ENCODE measurements at places on chromosomes 1 and 21.
A peak's percentile ranks its signal among the peaks of the same experiment; 100 is the strongest.

- DNase-seq, result no peak
Observed at GRCh38 chr1:109361649-109362048, 36.1 kb downstream of the SORT1 start.

DNA sequence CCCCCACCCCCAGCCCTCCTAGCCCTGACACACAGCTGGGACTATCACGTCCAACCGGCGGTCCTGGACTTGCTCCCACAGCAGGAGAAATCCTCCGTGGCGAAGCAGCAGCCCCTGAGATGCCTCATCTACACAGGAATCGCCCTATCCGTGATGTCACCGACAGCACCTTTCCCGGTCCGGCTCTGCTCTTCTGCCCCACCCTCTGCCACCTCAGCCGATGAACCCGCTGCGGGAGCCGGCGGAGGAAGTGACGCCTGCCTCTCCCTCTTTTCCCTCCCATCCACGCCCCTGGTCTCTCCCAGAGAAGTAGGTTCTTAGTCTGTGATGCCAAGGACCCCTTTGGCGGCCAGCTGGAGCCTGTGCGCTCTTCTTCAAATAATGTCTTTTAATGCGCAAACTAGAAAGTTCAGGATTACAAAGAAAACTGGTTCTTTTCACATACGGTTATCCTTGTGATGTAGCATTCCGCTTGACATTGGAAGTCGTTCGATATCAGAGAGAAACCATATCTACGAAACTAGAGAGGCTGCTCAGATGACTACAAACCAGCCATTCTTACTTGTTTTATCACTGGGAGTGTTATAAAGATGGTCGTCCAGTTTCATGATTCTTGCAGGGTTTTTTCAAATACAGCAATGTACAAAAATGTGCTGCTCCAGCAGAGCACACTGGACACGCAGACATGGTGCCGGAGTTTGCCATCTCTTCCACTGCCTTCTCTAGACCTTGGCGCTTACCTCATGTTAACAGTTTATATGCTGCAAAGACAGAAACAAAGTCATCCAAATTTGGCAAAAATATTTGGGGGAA lies 120.3 kb downstream of the PPIAL4G start:
- DNase-seq, result no peak

- DNase-seq, result peak; percentile 63
Observed at GRCh38 chr1:23483321-23484252, at the start of gene ASAP3. Gene ASAP3 (minus strand): TSS chr1:23484179. CDS start chr1:23484133, 46 bp downstream.

- no peak for DNase-seq
Observed at GRCh38 chr1:181392613-181393220, 90.6 kb upstream of the CACNA1E start.

DNA sequence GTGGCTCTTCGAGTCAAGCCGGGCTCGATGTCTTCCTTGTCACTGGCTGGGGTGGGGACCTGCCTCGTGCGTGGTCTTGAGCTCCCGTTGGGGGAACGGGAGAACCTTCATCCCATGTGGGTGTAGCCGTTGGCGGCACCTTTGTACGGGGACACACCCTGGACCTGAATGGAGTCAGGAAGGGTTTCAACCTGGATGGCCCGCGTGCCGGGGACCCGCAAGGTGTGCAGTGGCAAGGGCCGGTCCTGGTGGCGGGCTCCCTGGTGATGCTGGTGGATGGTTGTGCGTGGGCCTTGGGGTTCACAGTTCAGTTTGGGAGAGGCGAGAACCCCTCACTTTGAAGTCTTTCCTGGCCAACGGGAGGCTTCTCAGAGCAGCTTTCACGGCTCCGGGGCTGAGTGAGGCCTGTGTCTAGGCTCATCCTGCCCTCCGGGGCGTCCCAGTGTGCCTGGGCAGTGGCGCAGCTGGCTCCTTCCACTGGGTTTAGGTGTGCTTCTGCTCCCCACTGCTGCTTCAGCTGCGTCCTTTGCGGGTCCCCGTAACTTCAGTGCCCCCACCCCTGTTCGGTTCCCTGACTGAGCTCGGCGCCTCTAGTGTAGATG lies 11.4 kb downstream of the SKI start:
- no peak for DNase-seq

GRCh38 chr1:167472752-167473521 lies 45.4 kb downstream of the CD247 start:
- no peak for DNase-seq

DNA sequence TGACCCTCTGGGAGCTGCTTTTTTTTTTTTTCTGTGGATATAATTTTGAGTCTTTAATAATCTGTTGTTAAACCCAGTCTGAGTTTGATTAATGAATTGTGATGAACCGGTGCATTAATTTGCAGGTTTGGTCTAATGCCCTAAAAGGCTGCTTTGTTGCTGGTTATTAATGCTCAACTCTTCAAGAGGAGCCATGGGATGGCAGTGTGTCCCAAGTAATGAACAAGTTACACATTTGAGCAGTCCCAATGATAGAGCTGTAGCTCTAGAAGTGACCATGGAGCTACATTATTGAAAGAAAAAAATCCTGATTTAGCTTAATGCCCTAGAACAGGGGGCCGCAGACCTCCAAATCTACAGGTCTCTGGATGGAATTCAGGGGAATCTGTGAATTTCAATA lies 53.1 kb downstream of the RWDD3 start:
- no peak for DNase-seq

GRCh38 chr1:199295107-199295506 lies 656.3 kb downstream of the PTPRC start:
- DNase-seq, result no peak

DNA sequence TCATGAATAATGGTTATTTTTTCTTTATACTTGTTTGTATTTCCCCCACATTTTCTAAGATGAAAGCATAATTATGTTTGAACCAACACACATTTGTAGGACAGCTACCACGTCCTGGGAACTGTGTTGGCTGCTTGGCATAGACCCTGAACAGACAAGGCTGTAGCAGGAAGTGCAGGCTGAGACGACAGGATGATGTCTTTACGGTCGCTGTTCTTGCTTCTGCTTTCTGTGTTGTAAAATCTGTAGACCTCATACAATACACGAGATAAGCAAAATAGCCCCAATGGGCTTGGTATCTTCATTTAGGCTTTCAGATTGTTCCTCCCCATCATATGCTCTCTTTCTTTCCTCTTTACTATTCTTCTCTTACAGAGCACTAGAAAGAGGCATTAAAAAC lies 23.3 kb upstream of the OTUD3 start:
- DNase-seq, result no peak

- DNase-seq, result peak; percentile 58
Observed at GRCh38 chr1:62076286-62076685, 118.4 kb upstream of the L1TD1 start.

DNA sequence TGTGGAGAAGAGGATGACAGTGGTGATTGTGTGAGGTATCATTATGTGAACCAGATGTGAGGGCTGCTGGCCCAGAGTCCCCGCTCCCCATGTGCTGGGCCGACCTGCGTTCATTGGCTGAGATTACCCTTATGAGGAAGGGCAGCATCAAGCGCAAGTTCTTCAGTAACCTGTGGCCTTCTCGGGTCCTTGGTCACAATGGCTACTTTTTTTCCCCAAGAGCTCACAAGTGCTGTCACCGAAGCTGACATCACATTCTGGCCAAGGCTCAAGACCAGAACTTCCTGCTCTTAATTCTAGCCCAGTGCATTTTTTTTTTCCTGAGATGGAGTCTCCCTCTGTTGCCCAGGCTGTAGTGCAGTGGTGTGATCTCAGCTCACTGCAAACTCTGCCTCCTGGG lies 262.9 kb downstream of the RHOU start:
- no peak for DNase-seq

- no peak for DNase-seq
Observed at GRCh38 chr1:29292344-29292743, 56.0 kb downstream of the PTPRU start.
